Thoracic aorta (tissue), 2 donors: ENCODE measurements at places on chromosomes 16 and 17. TPM values are rescaled to one million over a fixed set of nuclear protein-coding genes. Genes with fewer than 3 reads are reported as not detected.

- DNase-seq = no peak
Measured at GRCh38 chr17:2888326-2888725, 92.1 kb downstream of the RAP1GAP2 start.

- no peak for DNase-seq
Measured at GRCh38 chr17:68610554-68610953, 9.4 kb upstream of the FAM20A start.

GRCh38 chr16:84071121-84071520, 28.5 kb upstream of the SLC38A8 start:
- no peak for DNase-seq

The KRT15 gene
- 0.68 TPM for total RNA-seq

The HOXB1 gene
- total RNA-seq = not detected

The KCNG4 gene
- total RNA-seq = not detected
